ENCODE measurements at places on chromosomes 7 and 10.

- peak; percentile 6 for DNase-seq
Observed at GRCh38 chr7:95687759-95688343, 84.5 kb upstream of the DYNC1I1 start.

DNA sequence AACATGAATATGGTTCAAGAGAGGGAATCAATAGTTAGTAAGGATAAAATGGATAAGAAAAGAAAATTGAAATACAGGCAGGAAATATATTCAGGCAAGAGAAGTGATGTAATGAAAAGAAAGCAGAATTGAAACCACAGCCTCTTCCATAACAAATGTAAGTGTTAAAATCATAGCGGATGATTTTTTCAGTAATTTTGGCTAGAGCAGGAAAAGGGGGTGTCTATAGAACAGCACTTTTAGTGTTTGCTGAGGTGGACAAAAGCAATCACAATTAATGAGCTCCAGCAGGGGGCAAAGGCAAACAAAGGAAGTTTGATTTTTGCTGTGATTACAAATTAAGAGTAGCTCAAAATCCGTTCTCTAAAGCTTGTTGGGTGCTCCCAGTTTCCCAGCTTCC, 79.0 kb downstream of the TRIL start:
- no peak for DNase-seq

DNA sequence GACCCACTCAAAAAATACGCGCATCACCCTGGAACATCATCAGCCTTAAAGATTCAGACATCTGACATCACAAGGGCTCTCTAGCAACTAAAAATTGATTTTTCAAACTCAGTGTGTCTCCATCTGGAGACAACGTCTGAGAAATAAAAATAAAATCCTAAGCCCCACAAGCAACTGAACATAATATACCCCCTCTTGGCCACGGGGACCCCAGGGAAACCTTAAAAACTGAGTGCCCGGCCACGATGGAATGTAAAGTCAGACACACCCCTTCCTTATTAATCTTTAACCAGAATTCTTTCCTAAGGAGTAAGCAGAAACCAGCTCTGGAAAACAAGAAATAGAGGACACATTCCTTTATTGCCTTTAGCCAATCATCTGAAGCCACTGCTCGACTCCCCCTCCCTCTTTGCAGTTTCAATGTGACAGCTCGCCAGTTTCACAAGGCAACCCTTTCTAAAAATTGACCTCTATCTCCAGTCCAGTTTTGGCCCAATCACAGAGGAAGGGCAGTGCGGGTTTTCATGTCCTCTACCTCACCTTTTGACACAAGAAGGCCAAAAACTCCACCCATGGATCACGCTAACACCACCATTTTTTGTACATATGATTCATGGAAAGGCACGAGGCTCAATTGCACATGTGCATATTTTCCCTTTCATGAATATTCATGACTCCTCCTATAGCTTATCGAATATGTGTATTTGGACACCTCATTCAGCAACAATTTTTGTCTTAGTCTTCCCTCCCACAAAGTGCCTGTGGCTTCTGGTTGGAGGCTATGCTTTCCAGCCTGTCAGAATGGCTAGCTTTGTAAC, 24.2 kb downstream of the IFIT3 start:
- DNase-seq: no peak

GRCh38 chr7:50349963-50350944, 45.7 kb downstream of the IKZF1 start:
- no peak for DNase-seq

DNA sequence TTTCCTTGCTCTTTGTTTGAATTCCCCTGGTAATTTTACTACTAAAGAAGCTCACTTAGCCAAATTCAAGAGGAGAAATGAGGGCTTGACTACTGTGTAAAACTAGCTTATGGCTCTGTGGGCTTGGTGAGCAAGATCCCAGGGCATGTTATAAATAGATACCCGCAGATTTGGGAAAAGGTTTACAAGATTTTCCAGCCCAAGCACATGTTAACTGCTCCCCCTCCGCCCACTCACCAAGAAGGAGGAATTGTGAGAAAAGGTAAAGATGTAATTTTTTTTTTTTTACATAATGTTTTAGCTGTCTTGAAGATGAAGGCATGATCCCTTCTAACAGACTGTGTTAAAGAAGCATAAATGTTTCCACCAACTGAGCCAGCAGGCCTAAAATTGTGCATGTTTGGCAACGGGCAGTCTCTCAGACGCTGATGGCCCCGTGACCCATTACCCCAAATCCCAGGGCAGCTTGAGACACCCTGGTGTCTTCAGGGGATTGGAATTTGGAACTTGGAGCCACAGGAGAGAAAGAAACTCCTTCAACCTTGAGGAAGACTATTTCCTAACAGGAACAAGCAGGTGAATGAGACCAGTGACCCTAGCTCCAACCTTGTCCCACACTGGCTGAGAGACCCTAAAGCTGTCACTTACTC, 429.8 kb upstream of the CELF2 start:
- no peak for DNase-seq

GRCh38 chr7:13904689-13905088, 84.8 kb downstream of the ETV1 start:
- peak; percentile 41 for DNase-seq

GRCh38 chr10:96271016-96271815, at the start of gene BLNK:
Gene BLNK, minus strand, starts transcription at chr10:96271569. Its CDS starts 171 bp downstream, at chr10:96271398.
- peak; percentile 38 for DNase-seq

GRCh38 chr7:25149836-25150235, 24.8 kb upstream of the CYCS start:
- DNase-seq: no peak

GRCh38 chr7:47336472-47337425, 245.2 kb downstream of the TNS3 start:
- DNase-seq: no peak

DNA sequence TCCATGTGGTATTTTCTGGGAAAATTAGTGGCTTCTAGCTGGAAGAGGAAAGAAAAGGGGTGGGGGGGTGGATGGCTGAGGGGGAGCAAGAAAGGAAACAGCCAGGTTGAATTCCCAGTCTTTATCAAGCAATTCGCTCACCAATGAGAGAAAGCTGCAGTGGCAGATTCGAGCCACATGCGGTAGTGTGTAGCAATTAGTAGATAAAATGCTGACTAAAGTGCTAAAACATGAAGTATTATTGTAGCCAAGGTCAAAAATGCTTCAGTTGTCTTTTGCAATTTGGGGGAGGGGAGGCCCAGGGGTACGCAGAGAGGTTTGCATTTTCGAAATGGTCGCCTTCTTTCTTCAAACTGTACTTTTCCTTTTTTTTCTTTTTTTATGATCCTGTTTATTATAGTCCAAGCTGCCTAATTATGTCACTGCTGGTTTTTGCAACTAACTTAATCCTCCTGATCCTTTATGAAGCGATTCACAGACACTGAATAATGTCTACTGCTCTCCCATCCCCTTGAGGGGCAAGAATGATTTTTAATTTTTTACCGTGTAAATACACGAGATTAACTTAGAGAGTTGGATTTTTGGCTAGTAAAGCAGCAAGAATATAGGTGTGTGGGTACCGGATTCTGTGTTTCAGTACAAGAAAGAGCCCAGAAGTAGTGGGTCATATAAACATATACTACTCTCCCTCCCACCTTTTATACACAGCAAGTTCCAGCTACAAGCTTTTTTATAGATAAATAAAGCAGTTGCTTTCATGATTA, 3.6 kb upstream of the ARID5B start:
- no peak for DNase-seq

- DNase-seq: no peak
Observed at GRCh38 chr7:101954499-101954898, 137.1 kb downstream of the CUX1 start.

DNA sequence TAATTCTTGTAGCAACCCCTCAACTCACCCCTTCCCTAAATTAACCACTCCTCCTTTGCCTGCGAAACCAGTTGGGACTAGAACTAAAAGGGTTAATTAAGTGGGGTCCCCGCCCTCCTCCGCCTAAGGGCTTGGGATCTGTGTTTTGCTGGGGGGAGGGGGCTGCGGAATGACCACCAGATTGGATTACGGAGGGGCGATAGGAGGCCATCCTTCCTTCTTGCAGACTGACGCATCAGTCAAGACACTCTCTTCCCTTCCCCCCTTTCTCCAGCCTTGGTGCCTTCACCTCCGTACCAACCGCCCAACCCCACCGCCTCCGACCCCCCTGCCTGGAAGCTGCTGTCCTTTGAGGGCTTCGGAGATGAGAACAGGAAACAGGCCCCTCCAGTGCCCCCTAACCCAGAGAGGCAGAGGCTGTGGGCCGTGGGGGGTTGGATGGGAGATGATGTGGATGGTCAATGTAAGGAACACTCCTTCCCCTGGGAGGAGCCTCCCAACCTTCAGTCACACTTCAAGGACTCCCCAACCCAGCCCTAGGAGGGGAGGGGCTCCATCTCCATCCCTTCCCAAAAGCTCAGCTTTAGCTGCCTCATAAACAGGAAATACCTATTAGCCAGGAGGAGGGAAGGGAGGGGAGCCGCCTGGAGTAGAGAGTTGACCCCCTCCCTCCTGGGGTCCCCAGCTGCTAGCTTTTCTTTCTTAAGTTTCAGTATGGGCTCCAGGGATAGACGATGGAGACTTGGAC, 997 bp upstream of the LDB1 start:
- DNase-seq: peak; percentile 55

GRCh38 chr10:92822964-92823363, 25.4 kb upstream of the EXOC6 start:
- DNase-seq: no peak
